Naive thymus-derived CD8-positive, alpha-beta T cell (primary cell): ENCODE measurements at places on chromosomes 13 and 19.

- no peak for DNase-seq
Observed at GRCh38 chr13:48448959-48449614, 36.2 kb upstream of the LPAR6 start.

- no peak for DNase-seq
Observed at GRCh38 chr13:33875618-33876401, 57.9 kb downstream of the RFC3 start.

GRCh38 chr19:47239610-47240296 is 8.8 kb upstream of the BBC3 start:
- peak; percentile 64 for DNase-seq

- no peak for DNase-seq
Observed at GRCh38 chr13:32880636-32881035, 135.6 kb upstream of the KL start.

GRCh38 chr13:58324161-58324560 is 692.6 kb downstream of the PCDH17 start:
- DNase-seq, result no peak

DNA sequence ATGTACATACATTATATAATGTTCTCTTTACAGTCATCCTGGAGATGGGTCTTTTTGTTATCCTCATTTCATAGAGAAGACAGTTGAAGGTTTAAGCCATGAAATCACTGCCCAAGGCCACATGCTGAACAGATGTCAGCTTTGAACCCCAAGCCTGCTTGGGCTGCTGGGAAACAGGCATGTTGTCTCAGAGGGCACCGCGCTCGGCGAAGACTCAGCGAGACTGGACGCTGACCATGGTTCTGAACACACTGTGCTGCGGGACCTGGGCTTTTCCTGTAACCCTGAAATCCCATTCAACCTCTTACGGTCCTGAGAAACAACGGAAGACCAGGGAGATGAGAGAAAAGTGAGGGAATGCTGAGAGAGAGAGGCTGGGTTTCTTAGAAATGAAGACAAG is 27.3 kb downstream of the LRFN3 start:
- no peak for DNase-seq

DNA sequence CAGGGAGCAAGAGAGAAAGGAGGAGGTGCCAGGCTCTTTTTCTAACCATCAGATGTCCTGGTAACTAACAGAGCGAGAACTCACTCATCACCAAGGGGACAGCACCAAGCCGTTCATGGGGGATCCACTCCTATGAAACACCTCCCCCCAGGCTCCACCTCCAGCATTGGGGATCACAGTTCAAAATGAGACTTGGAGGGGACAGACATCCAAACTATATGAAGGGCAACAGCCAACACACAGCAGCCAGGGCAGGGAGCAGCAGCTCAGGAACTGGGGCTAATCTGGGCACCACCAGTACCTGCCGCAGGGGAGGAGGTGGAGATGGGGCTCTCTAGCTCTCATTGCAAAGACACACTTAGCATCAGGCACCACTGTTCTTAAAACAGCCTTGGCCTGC is 34.3 kb upstream of the VSTM2B start:
- DNase-seq, result no peak

GRCh38 chr13:100566543-100566942 is 22.0 kb downstream of the GGACT start:
- DNase-seq, result no peak

GRCh38 chr13:93361703-93362102 is 135.1 kb downstream of the GPC6 start:
- no peak for DNase-seq
